ENCODE measurements at places on chromosomes 2 and 18. TPM values are rescaled to one million over a fixed set of nuclear protein-coding genes. Genes with fewer than 3 reads are reported as not detected.

Gene CDH2
- polyA plus RNA-seq, result 8.4 TPM

Gene SLC5A7
- 0.05 TPM for polyA plus RNA-seq

Gene PAX8
- 12.4 TPM for polyA plus RNA-seq

Gene ZBTB7C
- polyA plus RNA-seq, result 2.3 TPM

Gene ATP6V1C2
- 3.6 TPM for polyA plus RNA-seq

Gene ERMN
- polyA plus RNA-seq, result 0.09 TPM

Gene LIPG
- polyA plus RNA-seq, result 8.8 TPM

Gene BABAM2
- polyA plus RNA-seq, result 27.7 TPM

Gene TAF4B
- polyA plus RNA-seq, result 4.1 TPM

All from left lung (tissue), 14 donors.